ENCODE measurements at places on chromosomes 2 and 18.

DNA sequence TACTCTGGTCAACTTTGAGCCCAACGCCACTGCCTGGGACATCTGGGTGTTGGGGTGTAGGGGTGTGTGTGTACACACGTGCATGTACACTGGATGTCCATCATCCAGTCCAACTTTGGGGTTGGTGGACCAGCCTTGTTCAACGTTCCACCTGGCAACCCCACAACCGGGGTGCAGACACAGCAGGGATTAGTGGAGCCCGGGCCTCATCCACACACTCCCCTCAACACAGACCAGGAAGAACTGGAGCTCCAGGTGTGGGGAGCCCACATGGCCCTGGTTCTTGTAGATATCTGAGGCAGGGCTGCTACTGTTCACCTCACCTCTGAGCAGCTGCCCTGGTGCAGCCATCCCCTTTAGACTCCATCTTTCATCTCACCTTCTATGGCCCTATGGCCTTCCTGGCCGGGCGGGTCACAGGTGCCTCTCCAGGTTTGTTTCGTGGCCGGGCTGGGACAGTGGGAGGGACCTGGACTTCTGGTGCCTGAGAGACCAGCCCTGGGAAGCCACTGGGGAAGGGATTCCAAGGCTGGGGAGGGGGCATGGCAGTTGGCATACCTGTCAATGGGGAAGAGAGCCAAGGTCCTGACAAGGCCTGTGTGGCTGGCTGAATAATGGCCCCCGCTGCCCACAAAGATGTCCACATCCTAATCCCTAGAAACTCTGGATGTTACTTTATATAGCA, 7.5 kb downstream of the NEU2 start:
- DNase-seq = no peak

DNA sequence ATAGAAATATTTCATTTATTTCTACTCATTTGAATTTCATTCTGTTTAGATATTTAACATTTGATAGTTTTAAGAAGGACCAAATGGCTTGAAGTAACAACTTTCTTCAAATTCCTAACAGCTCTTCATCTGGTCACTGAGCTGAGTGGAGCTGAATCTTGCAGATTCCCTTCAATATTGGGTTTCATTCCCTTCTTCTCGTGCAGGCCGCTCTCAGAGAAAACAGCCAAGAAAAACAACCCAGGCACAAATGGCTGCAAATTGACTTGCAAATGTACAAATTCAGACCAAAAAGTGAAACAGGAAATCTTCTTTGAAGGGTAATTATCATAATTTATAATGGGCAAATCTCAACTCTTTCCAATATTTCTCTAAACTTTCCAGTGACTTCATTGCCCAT, 30.3 kb upstream of the GCG start:
- DNase-seq = no peak

- DNase-seq = no peak
Observed at GRCh38 chr2:143171817-143172216, 42.6 kb downstream of the ARHGAP15 start.

DNA sequence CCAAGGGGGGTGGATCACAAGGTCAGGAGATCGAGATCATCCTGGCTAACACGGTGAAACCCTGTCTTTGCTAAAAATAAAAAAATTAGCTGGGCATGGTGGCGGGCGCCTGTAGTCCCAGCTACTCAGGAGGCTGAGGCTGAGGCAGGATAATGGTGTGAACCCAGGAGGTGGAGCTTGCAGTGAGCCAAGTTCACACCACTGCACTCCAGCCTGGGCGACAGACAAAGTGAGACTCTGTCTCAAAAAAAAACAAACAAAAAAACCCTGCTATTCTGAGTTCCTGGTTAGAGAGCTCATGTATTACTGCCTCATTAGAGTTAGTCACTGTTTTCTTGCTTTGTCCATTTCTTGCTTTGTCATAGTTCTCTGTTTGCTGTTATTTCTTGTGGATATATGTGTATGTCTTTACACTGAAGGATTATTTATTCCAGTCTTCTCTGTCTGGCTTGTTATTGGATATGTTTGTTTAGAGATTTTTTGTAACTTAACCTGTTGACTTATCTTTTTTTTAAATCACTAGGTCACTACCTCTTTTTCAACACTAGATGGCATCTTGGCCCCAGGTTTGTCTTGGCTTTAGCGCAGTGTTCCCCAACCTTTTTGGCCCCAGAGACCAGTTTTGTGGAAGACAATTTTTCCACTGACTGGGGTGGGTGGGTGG, 17.0 kb downstream of the TTLL4 start:
- DNase-seq = no peak

- no peak for DNase-seq
Observed at GRCh38 chr2:150341982-150342680, 145.3 kb downstream of the RND3 start.
